GM12878 (cell line): ENCODE measurements at places on chromosomes 6 and 20. TPM values are rescaled to one million over a fixed set of nuclear protein-coding genes. Genes with fewer than 3 reads are reported as not detected.

APCDD1L gene
- polyA plus RNA-seq, result 0.14 and 0.15 TPM in 2 replicates

MICA gene
- polyA plus RNA-seq, result 3.1 and 4.4 TPM in 2 replicates

FBXO30 gene
- polyA plus RNA-seq, result 5.3 and 6.0 TPM in 2 replicates

UBE2C gene
- polyA plus RNA-seq, result 412 and 427 TPM in 2 replicates

SGK2 gene
- polyA plus RNA-seq, result not detected in 2 replicates

SLC25A27 gene
- not detected in 2 replicates for polyA plus RNA-seq

EYA2 gene
- polyA plus RNA-seq, result not detected in 2 replicates

EFCAB8 gene
- 0.05 TPM in 1 of 2 replicates, not detected in the other for polyA plus RNA-seq

VGLL2 gene
- not detected in 2 replicates for polyA plus RNA-seq

PTGIS gene
- polyA plus RNA-seq, result not detected in 2 replicates

SIRPD gene
- 0.60 and 0.99 TPM in 2 replicates for polyA plus RNA-seq

RNF39 gene
- polyA plus RNA-seq, result 0.11 TPM in 1 of 2 replicates, not detected in the other
